ENCODE measurements at places on chromosomes 3 and 15.
A peak's percentile ranks its signal among the peaks of the same experiment; 100 is the strongest.

- no peak for DNase-seq
Observed at GRCh38 chr3:163664466-163664865, 1413.8 kb downstream of the SI start.

DNA sequence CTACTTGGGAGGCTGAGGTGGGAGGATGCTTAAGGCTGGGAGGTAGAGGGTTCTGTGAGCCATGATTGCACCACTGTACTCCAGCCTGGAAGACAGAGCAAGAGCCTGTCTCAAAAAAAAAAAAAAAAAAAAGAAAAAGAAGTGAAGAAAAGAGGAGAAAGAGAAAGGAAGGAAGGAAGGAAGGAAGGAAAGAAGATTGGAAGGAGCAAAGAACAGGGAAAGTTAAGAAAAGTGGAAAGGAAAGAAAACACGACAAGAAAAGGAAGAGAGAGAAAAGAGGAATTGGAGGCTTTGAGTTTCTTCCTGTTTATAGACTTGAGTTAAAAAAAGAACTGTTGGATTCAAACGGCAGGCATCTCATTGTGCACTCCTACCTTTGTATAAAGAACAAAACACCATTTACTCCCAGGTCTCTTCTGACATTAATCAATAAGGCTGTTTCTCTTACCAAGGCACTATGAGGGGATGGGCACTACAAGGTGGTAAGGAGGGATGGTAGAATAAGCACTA, 73.5 kb downstream of the EDEM1 start:
- DNase-seq = no peak

DNA sequence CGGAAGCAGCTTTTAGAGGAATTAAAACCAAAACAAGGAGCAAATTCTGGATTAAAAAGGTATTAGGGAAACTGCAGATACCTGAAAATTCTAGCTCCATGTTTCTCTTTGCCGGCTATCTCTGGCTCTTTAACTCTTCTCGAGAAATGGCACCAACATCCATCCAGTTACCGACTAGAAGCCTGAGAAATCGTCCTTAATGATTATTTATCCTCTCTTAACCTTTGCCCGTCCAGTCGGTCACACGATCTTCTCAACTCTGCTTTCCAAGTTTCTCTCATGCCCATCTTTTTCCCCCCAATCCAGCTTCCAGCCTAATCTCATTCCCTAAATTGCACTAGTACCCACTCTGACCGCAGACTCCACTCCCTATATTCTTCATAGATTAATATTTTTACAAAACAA, 596 bp upstream of the SGO1 start:
- DNase-seq = no peak

DNA sequence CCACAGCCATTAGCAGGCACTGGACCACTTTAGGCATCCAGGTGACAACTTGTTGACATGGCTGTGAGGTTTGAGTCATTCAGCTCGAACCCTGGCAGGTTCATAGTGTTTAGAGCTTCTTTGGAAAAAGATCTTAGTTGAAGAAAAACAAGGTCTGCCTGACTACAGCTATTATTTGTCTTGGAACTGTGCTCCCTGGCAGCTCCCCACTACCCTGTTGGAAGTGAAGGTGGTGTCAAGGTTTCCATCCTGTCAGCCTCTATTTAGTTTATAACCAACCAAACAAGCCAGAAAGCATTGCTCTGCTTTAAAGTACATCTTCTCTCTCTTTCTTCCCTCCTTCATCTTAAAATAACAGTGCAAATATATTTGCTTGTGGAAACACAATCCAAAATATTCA, 56.8 kb downstream of the KAT2B start:
- no peak for DNase-seq

DNA sequence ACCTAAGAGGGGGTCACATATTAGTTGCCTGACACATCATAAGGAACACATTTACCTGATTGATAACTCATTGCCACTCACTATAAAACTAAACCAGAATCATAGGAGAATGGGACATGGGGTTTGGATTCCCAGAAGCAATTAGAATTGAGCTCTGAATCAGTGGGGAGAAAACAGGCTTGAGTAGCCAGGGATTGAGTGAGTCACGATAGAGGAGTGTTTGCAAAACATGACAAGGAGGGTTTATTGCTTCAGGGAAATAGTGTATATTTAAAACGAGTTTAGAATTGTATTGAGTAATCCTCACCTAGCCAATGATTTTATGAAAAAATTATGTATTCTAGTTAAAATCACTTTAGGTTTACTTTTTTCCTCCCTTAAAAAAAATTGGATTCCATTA, 101.1 kb upstream of the THRB start:
- no peak for DNase-seq

DNA sequence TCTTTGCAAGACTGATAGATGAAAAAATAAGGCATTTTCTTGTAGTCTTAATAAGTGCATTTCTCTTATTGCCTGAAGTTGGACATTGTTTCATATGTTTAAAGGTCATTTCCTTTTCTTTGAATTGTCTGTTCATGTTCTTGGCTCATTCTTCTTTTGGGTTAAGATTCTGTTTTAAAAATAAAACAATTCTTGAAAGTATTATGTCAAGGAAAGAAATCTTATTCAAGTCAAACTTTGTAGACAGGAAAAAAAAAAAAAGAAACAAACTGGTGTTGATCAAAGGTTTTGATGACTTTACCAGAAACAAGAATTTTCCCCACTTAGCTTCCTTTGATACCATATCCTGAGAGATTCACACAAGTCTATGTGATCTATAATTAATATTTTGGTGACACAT, 132.9 kb upstream of the AADACL2 start:
- DNase-seq = no peak

DNA sequence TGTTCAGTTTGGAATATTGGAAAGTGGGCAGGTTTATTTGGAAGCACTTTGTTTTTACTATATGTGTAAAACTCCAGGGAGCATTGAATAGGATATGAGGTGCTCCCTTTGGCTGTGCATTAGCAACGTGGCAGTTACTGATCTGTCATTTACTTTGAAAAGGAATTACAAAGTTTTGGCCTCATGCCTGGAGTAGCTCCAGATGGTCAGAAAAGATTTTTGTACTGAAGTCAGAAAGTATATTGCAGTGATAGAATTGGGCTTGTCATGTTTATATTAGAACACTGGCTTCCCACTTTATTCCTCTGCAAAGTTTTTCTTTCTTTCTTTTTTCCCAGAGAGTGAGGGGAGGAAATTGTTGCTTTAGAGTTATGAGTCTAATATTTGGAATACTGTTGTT, 26.1 kb downstream of the FNDC3B start:
- no peak for DNase-seq

- DNase-seq = no peak
Observed at GRCh38 chr3:53863145-53863544, 16.8 kb downstream of the IL17RB start.

DNA sequence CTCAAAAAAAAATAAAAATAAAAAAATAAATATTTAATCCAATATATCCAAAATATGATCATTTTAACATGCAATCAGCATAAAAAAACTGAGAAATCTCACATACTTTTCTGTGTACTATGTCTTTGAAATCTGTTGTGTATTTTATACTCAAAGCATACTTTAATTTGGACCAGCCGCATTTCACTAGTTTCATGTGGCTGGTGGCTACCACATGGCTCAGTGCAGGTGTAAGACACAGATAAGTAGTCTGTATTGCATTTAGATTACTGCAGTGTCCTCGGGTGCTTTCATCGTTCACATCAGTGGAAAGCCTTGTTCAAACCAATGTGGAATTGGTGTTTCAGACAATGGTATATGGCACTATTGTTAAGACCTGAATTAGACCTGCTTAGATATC, 11.0 kb downstream of the CRTC3 start:
- DNase-seq = no peak

GRCh38 chr3:114411811-114412803, 118.3 kb downstream of the TIGIT start:
- DNase-seq = no peak

- DNase-seq = no peak
Observed at GRCh38 chr3:180252683-180253082, 215.9 kb upstream of the PEX5L start.

DNA sequence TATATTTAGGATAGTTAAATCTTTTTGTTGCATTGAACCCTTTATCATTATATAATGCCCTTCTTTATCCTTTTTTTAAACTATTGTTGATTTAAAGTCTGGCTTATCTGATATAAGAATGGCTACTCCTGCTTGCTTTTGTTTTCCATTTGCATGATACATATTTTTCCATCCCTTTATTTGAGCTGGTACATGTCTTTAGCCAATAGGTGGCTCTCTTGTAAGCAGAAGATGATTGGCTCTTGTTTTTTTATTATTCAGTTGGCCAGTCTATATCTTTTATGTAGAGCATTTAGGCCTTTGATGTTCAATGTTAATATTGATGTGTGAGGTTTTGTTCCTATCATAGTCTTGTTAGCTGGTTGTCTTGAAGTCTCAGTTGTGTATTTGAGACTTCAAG, 99.5 kb upstream of the MCTP2 start:
- no peak for DNase-seq

- DNase-seq = no peak
Observed at GRCh38 chr15:91863621-91864255, 10.2 kb downstream of the SLCO3A1 start.

GRCh38 chr15:45810201-45810600, 175.4 kb downstream of the SQOR start:
- no peak for DNase-seq

DNA sequence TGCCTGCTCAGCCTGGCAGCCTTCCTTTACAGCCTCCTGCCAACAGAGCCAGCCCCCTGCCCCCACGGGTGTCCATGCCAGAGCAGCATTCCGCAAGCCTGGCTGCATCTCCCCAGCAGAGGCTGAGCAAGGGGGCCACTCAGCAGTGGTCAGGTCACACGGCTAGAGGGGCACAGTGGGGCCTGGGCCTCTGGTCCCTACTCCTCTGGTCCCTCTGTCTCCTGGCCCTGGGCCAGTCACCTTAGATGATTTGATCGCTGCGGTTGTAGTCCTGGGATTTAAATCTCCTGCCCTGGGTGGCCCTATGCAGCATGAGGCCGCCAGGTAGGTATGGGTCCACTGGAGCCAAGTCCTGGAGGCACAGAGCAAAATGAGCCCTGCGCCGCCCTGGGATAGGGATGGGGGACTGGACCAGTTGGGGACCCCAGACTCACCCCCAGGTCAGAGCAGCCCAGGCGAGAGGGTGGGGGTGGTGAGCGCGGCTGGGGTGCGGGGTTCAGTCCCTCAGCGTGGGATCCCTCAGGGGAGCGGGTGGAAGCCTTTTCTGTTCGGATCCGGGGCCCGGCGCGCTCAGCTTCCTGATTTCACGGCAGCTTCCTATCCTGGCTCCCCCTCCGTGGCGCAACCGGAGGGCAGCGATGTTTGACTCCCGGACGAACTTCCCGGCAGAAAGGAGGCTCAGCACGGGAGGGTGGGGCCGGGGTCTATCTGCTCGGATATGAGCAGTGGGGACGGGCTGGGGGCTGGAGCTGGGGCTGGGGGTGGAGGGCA, at the start of gene ZBTB47:
ZBTB47 (plus strand) TSS at position 138 of the 771 bp plus-strand sequence. CDS start 4,659 bp downstream, outside the sequence.
- DNase-seq = peak; percentile 72

GRCh38 chr3:13123013-13123654, 49.9 kb upstream of the IQSEC1 start:
- DNase-seq = no peak

DNA sequence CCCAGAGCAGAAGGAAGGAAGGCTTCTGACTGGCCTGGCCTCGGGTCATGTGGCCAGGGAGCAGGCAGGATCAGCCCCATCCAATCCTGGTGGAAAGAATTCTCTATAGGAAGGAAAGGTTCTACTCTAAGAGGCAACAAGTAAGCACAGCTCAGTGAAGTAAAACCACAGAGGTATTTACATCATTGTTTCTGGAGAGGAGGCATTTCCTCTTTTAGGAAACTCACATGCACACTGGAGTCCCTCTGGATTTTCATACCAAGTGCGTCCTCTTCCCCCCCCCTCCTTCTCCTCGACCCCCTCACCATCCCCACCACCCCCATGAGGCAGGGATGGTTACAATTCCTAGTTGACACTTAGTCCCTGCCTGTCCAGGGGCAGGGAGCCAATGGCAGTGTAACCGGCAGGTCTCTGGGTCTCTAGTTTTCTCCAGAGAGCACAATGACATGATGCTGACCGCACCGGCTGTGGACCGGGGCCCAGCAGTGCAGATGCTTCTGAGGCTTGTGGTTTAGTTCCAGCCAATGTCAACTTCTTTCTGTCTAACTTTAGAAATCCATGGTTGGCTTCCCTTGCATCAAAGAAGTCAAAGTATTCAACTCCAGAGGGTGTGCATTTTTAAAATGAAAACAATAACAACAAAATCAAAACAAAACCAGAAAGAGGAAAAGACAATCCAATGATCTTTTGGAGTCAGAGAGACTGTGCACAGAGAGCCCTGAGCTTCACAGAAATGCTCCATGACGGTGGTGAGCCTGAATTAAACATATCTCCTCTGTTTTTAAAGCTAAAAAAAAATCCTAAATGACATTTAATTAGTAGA, 230.3 kb upstream of the TLE3 start:
- peak; percentile 64 for DNase-seq

DNA sequence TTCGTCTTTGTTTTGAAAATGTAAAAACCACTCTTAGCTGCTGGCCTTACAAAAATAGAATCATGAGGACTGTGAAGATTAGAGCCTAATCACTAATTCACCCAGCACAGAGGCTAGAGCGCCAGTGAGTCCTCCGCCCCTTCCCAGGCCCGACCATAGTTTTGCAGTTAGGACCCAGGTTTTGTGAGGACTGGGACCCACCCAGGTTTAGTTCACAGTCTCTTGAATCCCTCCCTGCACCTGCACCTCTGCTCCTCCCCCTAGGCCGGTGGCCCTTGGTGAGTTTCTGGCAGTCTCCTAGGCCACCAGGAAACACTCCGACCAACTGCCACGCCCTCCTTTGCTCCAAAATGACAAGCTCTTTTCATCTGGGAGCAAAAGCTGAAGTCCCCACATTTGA, 136.0 kb upstream of the CCDC54 start:
- DNase-seq = peak; percentile 47

Data from heart right ventricle (tissue), 16 donors.